ENCODE measurements at places on chromosomes 6 and 20.

DNA sequence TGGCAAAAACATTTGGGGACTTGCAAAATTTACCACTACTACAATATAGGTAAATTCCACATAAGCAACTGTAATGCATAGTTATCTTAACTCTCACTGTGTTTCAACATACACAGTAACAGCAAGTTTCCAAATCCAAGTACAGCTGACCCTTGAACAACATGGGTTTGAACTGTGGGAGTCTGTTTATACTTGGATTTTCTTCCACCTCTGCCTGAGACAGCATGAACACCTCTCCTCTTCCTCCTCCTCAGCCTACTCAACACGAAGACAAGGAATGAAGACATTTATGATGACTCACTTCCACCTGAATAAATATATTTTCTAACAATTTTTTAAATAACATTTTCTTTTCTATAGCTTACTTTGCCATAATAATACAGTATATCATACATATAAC is 25.6 kb downstream of the MAN1A1 start:
- no peak for DNase-seq

GRCh38 chr6:163712566-163712961 is 298.0 kb downstream of the QKI start:
- no peak for DNase-seq

- no peak for DNase-seq
These were observed 310.0 kb upstream of the SPTLC3 start for GRCh38 chr20:12698817-12699216.

DNA sequence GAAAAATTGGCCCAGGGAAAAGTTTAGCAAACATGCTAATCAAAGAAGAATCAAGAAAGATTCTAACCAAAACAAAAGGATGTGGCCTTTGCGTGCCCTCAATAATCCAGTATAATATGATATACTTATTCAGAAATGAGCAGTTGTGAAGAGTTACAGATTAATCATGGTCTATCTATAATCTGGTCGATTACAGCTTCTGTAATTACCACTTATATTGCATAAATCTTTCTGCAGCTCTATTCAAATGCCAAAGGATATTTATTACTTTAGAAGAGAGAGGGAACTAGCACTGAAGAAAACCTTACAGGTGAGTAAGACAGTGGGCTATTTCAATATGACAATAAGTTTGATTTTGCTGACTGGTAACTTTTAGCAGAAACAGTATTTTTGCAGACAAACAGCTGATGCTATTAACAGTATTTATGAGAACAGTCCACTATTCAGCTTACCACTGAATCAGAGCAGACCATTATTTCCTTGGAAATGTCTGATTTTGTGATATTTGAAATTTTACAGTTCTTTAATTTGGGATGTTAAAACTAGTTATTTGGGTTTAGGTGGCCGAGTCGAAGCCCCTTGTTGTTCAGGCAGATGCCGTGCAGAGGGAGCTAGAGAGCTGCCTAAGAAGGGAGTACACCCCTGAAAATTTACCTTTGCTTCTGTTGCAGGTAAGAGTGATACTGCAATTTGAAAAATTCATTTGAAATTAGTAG is 92.2 kb downstream of the CEP57L1 start:
- DNase-seq = no peak

- DNase-seq = no peak
These were observed 105.7 kb downstream of the RNASET2 start for GRCh38 chr6:166850677-166851076.

GRCh38 chr6:82735790-82736189 is 329.9 kb downstream of the UBE3D start:
- DNase-seq = no peak

GRCh38 chr6:161523362-161523761 is 249.5 kb upstream of the AGPAT4 start:
- no peak for DNase-seq

DNA sequence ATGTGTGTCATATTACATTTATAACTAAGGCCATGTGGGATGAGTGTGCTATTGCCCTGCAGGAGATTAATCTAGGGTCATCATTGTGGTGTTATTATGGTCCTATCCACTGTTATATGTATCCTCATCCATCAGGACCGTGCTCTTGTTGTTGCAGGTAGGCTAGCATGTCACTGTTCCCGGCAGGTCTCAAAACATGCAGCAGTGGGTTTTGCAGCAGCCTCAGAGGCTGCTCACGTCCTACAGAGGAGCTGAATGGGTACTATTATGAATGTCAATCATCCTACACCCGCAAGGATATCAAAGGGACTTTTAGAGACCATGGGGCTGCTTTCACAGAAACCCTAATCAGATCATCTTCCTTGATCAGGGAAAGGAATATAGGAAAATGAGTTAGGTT is 318.2 kb downstream of the SAMD5 start:
- no peak for DNase-seq

- no peak for DNase-seq
These were observed 296.7 kb downstream of the CDH26 start for GRCh38 chr20:60254901-60255411.

- no peak for DNase-seq
These were observed 10.4 kb upstream of the NT5DC1 start for GRCh38 chr6:116090251-116090650.

DNA sequence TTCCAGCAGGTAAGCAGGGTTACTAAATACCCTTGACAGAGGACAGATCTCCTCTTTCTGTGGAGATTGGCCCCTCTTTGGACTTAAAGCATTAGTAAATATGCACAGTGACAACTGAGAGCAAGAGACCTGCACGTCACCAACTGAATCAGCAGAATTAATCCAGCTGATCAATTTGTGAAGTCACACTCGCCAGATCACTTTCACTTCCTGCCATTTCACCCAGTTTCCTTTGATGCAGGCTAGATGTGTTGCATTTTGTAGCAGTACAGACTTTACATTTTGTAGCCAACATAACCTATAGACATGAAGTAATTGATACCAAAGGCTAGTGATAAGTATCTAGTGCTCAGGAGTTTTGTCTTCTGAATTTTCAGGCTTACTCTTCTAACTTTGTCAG is 11.9 kb downstream of the SYNE1 start:
- DNase-seq = no peak

- DNase-seq = no peak
These were observed 18.6 kb upstream of the DSP start for GRCh38 chr6:7522873-7523272.

DNA sequence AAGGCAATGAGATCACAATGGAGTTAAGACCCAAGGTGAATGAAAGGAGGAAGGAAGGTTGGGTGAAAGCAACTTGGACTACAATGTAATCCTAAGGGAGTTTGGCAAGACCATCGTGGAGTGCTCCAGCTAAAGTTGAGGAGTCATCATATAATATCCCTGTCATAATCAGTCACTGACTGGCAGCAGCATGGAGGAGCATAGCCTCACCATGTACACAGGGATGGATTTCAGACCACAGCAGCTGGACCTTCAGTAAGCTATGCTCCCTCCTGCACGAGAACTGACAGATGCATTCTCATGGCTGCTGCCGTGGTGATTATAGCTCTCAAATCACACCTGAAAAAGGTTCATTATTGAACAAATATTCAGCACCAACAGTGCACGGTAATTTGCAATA is 43.0 kb downstream of the GOPC start:
- no peak for DNase-seq
